Activated B cell treated with CpG ODN at 0.5 μM for 24 hours (primary cell): ENCODE measurements at places on chromosomes 3 and 15. TPM values are rescaled to one million over a fixed set of nuclear protein-coding genes. Genes with fewer than 3 reads are reported as not detected.

Gene RARRES1
- total RNA-seq = not detected in 2 replicates

Gene PP2D1
- total RNA-seq = not detected in 2 replicates

Gene ATP13A5
- total RNA-seq = not detected in 2 replicates

Gene ATP1B3
- total RNA-seq = 61.1 and 68.8 TPM in 2 replicates

Gene FGD5
- total RNA-seq = not detected in 2 replicates

Gene SPG11
- 132 and 161 TPM in 2 replicates for total RNA-seq

Gene FETUB
- total RNA-seq = not detected in 2 replicates

Gene TERC
- total RNA-seq = 2.5 and 8.4 TPM in 2 replicates

Gene ECE2
- total RNA-seq = not detected in 2 replicates

Gene CHRNB4
- not detected in 2 replicates for total RNA-seq

Gene PFN2
- total RNA-seq = 3.4 and 5.4 TPM in 2 replicates

Gene PIGZ
- 1.8 and 2.0 TPM in 2 replicates for total RNA-seq

Gene CCR3
- total RNA-seq = not detected in 2 replicates

Gene DNAH12
- 0.05 and 0.22 TPM in 2 replicates for total RNA-seq

Gene ITGB5
- total RNA-seq = not detected in 2 replicates

Gene GATM
- 12.6 and 15.7 TPM in 2 replicates for total RNA-seq

Gene MKRN2
- total RNA-seq = 22.2 and 22.3 TPM in 2 replicates

Gene MAP2K1
- total RNA-seq = 37.9 and 42.0 TPM in 2 replicates

Gene ZBED2
- total RNA-seq = 4.6 and 5.3 TPM in 2 replicates

Gene CPNE4
- total RNA-seq = not detected in 2 replicates

Gene ADAMTSL3
- not detected in 2 replicates for total RNA-seq

Gene LEO1
- total RNA-seq = 18.3 and 19.1 TPM in 2 replicates

Gene ABI3BP
- total RNA-seq = not detected in 2 replicates

Gene SLC9C1
- 0.24 and 0.58 TPM in 2 replicates for total RNA-seq

Gene TRPM1
- 0.05 TPM in 1 of 2 replicates, not detected in the other for total RNA-seq

Gene OR5K2
- total RNA-seq = not detected in 2 replicates

Gene ACOX2
- not detected in 2 replicates for total RNA-seq

Gene KATNBL1
- 46.2 and 53.3 TPM in 2 replicates for total RNA-seq

Gene ARHGAP11A
- total RNA-seq = 5.3 and 7.5 TPM in 2 replicates

Gene MYO5C
- 2.4 and 3.3 TPM in 2 replicates for total RNA-seq

Gene SNRPA1
- total RNA-seq = 119 and 122 TPM in 2 replicates

Gene SERPINI2
- not detected in 2 replicates for total RNA-seq

Gene CCR9
- total RNA-seq = 0.44 and 0.84 TPM in 2 replicates
